ENCODE measurements at places on chromosomes 3 and 15.
A peak's percentile ranks its signal among the peaks of the same experiment; 100 is the strongest.

GRCh38 chr3:46130631-46131310 lies 77.3 kb downstream of the CCR1 start:
- no peaks in the 10 kb centered on the region for H3K36me3 ChIP-seq
- DNase-seq: no peak
- no peaks in the 10 kb centered on the region for H3K27me3 ChIP-seq

DNA sequence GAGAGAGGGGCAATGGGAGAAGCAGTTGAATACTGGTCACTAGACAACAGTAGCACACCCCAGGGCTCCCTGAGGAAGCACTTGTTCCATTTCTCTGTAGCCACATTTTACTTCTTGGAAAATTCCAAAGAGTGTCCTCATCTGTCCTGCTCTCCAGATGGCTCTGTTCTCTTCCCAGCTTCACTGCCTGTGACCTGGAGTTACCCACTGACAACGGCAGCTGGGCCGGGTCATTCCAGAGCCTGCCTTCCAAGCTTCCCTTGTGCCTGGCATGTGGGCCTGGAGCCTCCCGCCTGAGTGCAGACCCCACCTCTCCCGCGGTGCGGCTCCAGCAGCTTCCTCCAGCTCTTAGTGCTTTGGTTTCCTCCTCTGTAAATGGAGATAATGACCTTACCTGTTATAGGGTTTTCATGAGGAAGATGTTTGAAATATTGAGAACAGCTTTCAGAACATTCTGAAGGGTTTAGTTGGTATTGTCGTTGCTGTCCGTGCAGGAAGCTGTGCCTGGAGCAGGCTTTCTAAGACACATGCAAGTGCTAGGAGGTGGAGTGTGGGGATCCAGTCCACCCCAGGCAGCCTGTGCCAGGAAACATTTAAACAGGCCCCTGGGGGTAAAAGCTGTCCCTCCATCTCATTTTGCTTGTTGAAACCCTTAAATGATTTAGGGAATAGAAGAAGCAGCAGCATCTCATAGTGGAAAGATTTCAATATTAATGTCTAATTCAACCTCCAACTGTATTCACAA lies 24.8 kb downstream of the EFCC1 start:
- H3K27me3 ChIP-seq: peaks cover 11% of the 10 kb centered on the region
- no peak for DNase-seq
- H3K27ac ChIP-seq: no peak overlapping the region
- no peaks in the 10 kb centered on the region for H3K36me3 ChIP-seq

DNA sequence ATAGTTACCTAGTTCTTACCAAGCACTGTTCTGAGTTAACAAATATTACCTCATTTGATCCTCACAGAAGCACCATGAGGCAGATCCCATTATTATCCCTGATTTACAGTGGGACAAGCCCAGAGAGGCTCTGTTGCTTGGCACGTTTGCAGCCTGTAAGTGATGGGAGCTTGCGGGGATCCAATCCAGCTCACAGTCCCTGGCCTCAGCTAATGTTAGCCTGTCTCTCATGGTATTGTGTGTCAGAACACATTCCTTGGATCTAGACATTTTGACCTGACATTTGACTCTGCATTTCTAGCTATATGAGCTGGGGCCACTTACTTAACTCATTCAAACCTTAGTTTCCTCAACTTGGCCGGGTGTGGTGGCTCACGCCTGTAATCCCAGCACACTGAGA lies 246.9 kb upstream of the LRTM1 start:
- H3K36me3 ChIP-seq: no peaks in the 10 kb centered on the region
- H3K4me3 ChIP-seq: no peak overlapping the region
- peaks cover 16% of the 10 kb centered on the region for H3K4me1 ChIP-seq
- H3K27ac ChIP-seq: no peak overlapping the region
- no peaks in the 10 kb centered on the region for H3K27me3 ChIP-seq

DNA sequence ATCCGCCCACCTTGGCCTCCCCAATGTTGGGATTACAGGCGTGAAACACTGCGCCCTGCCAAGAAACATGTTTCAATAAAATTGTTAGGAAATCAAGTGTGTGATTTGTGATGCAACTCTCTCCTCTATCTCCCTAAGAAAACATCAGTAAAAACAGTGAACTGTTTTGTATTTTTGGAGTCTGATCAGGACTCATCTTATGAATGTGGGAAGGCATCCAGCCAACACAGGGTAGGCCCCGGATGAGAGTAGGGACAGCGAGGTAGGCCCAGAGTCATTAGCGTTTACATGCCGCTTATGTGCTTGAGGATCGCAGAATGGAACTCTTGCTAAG lies 884 bp upstream of the GLYCTK start:
- peak overlapping the region; percentile 100 for H3K4me3 ChIP-seq
- H3K27ac ChIP-seq: peak overlapping the region; percentile 100
- no peaks in the 10 kb centered on the region for H3K36me3 ChIP-seq
- DNase-seq: no peak
- H3K27me3 ChIP-seq: no peaks in the 10 kb centered on the region
- peaks cover 23% of the 10 kb centered on the region for H3K4me1 ChIP-seq

DNA sequence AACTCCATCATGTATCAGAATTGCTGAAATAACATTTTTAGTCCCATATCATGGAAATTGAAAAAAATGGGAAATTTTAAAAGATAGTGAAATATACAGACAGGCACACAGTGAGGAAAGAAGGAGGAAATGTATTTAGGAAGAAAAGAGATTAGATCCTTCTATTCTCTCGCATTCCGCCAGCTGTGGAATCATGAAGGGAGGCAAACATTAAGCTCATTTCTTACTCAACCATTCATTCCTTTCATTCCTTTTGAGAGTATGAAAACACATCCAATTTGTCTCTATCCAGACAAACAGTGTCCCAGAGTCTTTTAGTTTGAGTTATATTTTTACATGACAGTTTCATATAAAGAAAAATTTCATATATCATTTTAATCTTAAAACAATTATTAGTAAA lies 52.5 kb upstream of the KCNMB2 start:
- H3K27me3 ChIP-seq: no peaks in the 10 kb centered on the region
- no peak for DNase-seq
- no peaks in the 10 kb centered on the region for H3K4me1 ChIP-seq
- H3K4me3 ChIP-seq: no peak overlapping the region

GRCh38 chr3:126857928-126858327 lies 125.0 kb upstream of the PLXNA1 start:
- no peak overlapping the region for H3K27ac ChIP-seq
- peaks cover 19% of the 10 kb centered on the region for H3K4me1 ChIP-seq
- DNase-seq: peak; percentile 39
- no peak overlapping the region for H3K4me3 ChIP-seq

- no peak overlapping the region for H3K27ac ChIP-seq
- no peaks in the 10 kb centered on the region for H3K36me3 ChIP-seq
- H3K4me1 ChIP-seq: peaks cover 13% of the 10 kb centered on the region
- peaks cover 7% of the 10 kb centered on the region for H3K27me3 ChIP-seq
- H3K4me3 ChIP-seq: no peak overlapping the region
These were observed 11.4 kb downstream of the NEK10 start for GRCh38 chr3:27357665-27358258.

- no peak overlapping the region for H3K27ac ChIP-seq
- no peak overlapping the region for H3K4me3 ChIP-seq
- peaks cover 7% of the 10 kb centered on the region for H3K4me1 ChIP-seq
- peaks cover 11% of the 10 kb centered on the region for H3K36me3 ChIP-seq
- H3K27me3 ChIP-seq: no peaks in the 10 kb centered on the region
These were observed 246.1 kb downstream of the ADAMTS17 start for GRCh38 chr15:100095541-100096247.

- H3K4me1 ChIP-seq: peaks cover 16% of the 10 kb centered on the region
- no peaks in the 10 kb centered on the region for H3K36me3 ChIP-seq
- no peak overlapping the region for H3K4me3 ChIP-seq
- H3K27ac ChIP-seq: no peak overlapping the region
These were observed 49.1 kb upstream of the POMGNT2 start for GRCh38 chr3:43154980-43155379.

DNA sequence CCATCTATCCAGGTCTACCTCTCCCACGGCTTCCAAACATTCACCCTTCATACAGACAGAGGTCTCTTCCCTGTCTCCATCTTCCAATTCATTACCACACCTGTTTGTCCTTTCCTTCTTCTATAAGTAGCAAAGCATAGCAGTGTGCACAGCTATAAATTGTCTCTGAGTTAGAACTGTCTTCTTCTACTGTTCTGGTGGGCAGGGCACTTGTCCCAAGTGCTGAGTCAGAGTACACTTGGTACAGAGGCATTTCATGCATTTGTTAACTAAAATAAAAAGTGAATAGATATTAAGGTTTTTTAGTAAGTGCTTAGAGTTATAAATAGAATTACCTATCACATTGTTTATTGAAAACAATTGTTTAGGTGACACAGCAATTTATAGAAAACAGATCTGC lies 150.1 kb upstream of the CCDC54 start:
- H3K36me3 ChIP-seq: no peaks in the 10 kb centered on the region
- no peak overlapping the region for H3K27ac ChIP-seq
- H3K4me3 ChIP-seq: no peak overlapping the region
- no peaks in the 10 kb centered on the region for H3K27me3 ChIP-seq
- no peak for DNase-seq
- H3K4me1 ChIP-seq: no peaks in the 10 kb centered on the region

DNA sequence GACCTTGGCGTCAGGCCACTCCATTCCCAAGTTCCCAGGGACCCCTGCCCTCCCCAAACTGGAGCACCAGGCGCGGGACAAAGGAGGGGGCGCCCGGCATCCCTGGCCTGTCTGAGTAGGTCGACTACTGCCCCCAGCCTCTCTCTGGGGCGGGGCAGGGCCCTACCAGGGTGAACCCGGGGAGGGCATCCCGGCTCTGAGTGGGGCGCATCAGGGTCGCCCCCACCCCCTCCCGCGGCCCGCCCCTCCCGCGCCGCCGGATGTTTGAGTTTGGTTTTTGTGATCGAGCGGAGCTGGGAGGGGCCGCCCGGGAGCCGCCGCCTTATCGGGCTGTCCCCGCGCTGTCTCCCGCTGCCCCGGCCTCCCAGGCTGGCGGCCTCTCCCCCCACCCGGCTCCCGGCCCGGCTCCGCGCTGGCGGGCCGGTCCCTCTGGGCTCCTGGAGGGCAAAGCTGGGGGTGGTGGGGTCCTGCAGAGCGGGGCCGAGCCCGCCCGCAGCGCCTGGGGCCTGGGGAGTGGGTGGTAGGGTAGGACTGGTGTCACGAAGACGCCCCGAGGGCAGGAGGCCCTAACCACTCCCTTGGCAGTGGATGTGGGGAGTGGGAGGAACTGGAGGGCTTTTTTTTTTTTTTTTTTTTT lies 47.2 kb upstream of the SMAD6 start:
- no peak for DNase-seq
- H3K27ac ChIP-seq: peak overlapping the region; percentile 94
- peaks cover 60% of the 10 kb centered on the region for H3K4me1 ChIP-seq
- H3K27me3 ChIP-seq: peaks cover 5% of the 10 kb centered on the region
- no peaks in the 10 kb centered on the region for H3K36me3 ChIP-seq
- peak overlapping the region; percentile 81 for H3K4me3 ChIP-seq
